ENCODE measurements at places on chromosomes 1 and 21. TPM values are rescaled to one million over a fixed set of nuclear protein-coding genes. Genes with fewer than 3 reads are reported as not detected.

The EGLN1 gene
- 53.0 TPM for total RNA-seq

The GJA9 gene
- not detected for total RNA-seq

The ANP32E gene
- 37.9 TPM for total RNA-seq

The AHCYL1 gene
- 52.3 TPM for total RNA-seq

The DEDD gene
- total RNA-seq = 30.9 TPM

The LCE2C gene
- total RNA-seq = not detected

The NEK2 gene
- 44.2 TPM for total RNA-seq

The UBL4B gene
- not detected for total RNA-seq

The TMEM234 gene
- total RNA-seq = 10.0 TPM

The PPP2R5A gene
- total RNA-seq = 23.4 TPM

The CCDC27 gene
- not detected for total RNA-seq

The PAQR6 gene
- 3.2 TPM for total RNA-seq

The POLR3C gene
- total RNA-seq = 34.7 TPM

The PWP2 gene
- total RNA-seq = 3.2 TPM

The GJA8 gene
- total RNA-seq = not detected

The S100A7A gene
- not detected for total RNA-seq

The CNR2 gene
- not detected for total RNA-seq

The ATG4C gene
- total RNA-seq = 5.7 TPM

The KCNK2 gene
- total RNA-seq = not detected

The RSPO1 gene
- 0.08 TPM for total RNA-seq

The GJB5 gene
- total RNA-seq = 0.15 TPM

The GRIK3 gene
- not detected for total RNA-seq

The RNU1-1 gene
- total RNA-seq = 30.4 TPM

The ETNK2 gene
- total RNA-seq = 17.6 TPM

The SPRR3 gene
- total RNA-seq = not detected

The IGSF9 gene
- 0.25 TPM for total RNA-seq

The HEATR1 gene
- 24.0 TPM for total RNA-seq

The TRIM46 gene
- 2.9 TPM for total RNA-seq

The SNX7 gene
- total RNA-seq = 23.9 TPM

The LCE5A gene
- not detected for total RNA-seq

The TPTE gene
- not detected for total RNA-seq

The PLPPR4 gene
- total RNA-seq = 0.02 TPM

The S100A4 gene
- total RNA-seq = 1,517 TPM

The NBPF10 gene
- total RNA-seq = 1.1 TPM

The PADI3 gene
- 1.2 TPM for total RNA-seq

The SUMO3 gene
- total RNA-seq = 62.8 TPM

The IGSF3 gene
- 17.9 TPM for total RNA-seq

The TRIM58 gene
- not detected for total RNA-seq

The FAM229A gene
- 2.9 TPM for total RNA-seq

The FOXD2 gene
- 0.66 TPM for total RNA-seq
